ENCODE measurements at places on chromosomes 16 and 17.

GRCh38 chr16:12455287-12455798 is 348.3 kb downstream of the CPPED1 start:
- peak; percentile 36 for DNase-seq

DNA sequence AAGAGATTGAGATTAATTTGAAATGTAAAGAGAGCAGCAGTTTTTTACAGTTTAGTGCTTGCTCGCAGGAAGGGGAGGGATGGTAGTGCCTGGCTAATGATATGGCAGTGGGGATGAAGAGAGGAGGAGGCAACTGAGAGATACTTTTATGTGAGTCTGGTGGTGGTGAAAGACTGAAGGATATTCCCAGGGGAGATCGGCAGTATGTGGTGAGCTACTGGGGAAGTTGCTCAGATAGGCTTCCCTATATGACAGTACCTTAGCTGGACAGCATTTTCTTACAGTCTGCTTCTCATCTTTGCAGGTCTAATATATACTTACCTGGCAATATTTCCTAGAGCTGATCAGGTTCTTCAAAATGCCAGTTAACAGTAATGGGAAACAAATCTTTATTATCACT is 8.6 kb downstream of the CEP95 start:
- no peak for DNase-seq

DNA sequence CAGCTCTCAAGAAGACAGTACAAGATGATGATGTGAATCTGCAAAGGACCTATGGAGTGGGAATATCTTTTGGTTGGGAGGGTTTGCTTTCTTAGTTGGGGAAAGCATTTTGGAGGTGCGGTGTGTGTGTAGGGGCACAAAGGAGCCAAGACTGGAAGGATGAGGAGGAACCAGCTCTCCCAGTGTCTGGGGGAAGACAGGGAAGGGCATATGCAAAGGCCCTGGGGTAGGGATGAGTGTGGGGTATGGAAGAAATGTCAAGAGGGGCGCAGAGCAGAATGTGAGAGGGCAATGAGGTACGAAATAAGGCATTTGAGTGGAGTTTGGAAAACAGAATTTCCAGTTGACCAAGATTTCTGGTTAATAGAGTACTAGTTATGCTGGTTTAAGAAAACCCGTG is 187.4 kb downstream of the SNX29 start:
- no peak for DNase-seq

DNA sequence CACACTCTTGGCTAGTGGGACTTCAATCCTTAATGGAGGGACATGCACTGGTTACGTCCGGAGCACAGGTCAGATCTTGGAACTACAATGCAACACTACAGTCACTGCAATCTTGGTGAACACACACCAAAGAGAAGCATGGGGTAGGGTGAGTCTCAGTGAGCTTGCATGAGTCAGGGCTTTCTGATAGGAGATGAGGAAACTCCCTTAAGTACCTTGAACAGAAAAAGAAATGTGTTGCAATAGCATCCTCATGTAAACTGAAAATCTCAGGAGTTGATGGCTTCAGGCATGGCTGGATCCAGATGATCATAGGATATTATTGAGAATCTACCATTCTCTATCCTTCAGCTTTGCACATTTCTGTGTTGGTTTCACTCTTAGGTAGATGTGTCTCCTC is 54.1 kb downstream of the CES1 start:
- no peak for DNase-seq

GRCh38 chr17:3972281-3972731 is 8.1 kb upstream of the ATP2A3 start:
- no peak for DNase-seq

GRCh38 chr17:37317867-37318266 is 57.9 kb upstream of the C17orf78 start:
- no peak for DNase-seq

- DNase-seq: no peak
Measured at GRCh38 chr17:49990331-49990730, 4.7 kb downstream of the DLX3 start.

DNA sequence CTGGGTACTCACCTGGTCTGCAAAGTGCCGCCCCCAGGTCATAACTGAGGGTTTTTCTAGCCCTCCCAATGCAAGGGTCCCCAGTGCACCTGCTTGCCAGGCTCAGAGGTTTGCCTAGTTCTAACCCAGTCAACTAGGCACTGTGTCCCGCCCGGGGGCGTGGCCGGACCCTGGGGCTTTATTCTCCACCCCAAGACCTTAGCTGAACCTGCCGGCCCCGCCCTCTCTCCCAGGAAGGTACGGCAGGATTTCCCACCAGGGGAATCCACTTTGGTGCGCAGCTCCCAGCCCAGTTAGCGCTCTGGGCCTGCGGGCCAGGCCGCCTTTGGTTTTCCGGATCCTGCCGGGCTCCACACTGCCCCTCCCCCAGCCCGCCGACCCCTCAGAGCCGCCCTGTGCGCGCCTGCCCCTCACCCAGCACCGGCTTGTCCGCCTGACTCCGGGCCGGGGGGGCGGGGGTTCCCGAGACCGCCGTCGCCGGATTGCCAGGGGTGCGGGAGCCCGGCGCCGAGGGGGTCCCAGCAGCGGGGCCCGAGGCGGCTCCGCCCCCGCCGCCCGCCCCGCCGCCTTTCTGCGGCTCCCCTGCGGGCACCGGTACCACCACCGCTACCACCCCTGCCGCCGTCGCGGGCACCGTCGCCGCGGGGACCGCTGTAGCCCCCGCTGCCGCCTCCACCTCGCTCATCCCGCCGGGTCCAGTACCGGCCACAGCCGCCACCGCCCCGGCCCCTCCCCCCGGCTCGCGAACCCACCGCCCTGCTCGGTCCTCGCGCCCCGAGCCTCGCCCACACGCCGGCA is 424 bp downstream of the YBX2 start:
- no peak for DNase-seq

- DNase-seq: no peak
Measured at GRCh38 chr16:57023541-57024249, 34.3 kb downstream of the NLRC5 start.

DNA sequence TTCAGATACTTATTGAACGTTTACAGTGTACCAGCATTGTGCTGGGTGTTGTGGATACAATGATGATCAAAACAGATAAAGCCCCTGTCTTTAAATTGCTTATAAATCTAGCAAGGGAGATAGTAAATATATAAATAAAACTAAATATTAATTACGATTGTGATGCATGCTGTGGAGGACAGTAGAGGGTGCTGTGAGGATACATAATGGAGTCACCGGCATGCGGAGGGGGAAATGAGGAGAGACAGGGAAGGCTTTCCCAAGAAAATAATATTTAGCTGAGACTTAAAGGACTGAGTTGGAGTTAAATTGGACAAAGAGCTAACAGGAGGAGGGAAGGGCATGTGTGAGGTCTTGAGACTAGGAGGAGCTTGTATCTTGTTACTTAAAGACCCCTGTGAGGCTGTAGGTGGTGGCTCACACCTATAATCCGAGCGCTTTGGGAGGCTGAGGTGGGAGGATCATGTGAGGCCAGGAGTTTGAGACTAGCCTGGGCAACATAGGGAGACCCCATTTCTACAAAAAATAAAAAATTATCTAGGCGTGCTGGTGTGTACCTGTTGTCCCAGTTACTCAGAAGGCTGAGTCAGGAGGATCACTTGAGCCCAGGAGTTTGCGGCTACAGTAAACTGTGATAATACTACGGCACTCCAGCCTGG is 2.4 kb downstream of the DHRS7B start:
- DNase-seq: no peak

DNA sequence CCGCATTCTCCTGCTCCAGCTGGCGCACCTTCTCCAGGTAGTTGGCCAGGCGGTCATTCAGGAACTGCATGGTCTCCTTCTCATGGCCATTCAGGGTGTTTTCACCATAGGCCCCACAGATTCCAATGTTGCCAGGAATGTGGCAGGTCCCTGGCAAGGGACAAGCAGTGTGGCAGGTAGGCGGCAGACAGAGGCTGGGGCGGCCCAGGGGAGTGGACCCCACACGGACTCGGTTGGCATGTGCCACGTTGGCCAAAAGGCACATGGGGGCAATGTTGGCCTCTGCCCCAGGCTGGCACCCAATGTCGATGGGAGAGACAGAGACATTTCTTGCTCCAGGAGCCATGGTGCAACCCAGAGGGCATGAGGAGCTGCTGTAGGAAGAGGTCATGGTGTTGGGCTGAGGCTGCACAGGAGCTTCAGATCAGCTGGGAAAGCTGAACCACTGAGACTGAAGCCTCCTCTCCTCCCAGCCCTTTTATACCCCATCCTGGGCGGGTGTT is at the start of gene KRT38:
KRT38 (minus strand) TSS at position 453 of the 503 bp plus-strand sequence; CDS start at position 391, 62 bp downstream.
- no peak for DNase-seq

- DNase-seq: no peak
Measured at GRCh38 chr17:13429201-13429600, 172.5 kb downstream of the HS3ST3A1 start.

DNA sequence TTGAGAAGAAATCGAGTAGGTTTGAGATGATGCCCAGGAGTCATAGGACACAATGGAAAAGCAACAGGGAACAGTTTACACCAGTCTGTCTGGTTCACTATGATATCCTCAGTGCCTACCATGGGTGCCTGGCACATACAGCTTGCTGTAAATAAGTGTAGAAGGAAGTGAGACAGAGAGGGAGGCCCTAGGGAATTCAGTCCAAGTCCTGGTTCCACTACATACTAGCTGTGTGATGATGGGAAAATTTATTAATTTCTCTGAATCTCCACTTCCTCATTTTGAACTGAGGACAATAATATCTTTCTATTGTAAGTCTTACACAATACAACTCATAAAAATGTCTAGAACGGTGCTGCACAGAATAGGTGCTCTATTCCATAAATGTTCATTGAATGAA is 53.3 kb upstream of the LYRM9 start:
- DNase-seq: peak; percentile 21

- DNase-seq: no peak
Measured at GRCh38 chr17:56136301-56136700, 17.0 kb upstream of the ANKFN1 start.

DNA sequence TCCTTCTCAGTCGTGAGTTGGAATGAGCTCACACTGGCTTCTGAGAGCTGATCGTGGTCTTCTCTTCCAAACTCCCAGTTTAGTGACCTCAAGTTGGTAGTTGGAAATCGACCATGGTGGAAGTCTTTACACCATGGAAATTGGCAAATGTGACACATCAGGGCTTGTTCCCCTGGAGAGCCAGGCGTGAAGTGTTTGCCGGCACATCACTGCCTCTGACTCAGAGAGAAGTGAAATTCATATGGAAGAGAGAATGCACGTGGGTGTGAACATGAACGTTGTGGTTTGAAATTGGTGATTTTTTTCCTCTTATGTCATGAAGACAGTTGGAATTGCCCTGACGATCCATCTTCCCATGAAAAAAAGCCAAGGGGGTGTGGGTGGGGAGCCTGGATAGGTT is 47.4 kb downstream of the AXIN2 start:
- DNase-seq: no peak

- DNase-seq: no peak
Measured at GRCh38 chr17:65078441-65079160, 22.1 kb upstream of the GNA13 start.

Measured in NAMALWA (cell line).